ENCODE measurements at places on chromosomes 1 and 21.

GRCh38 chr1:111594306-111594693 is 25.3 kb upstream of the RAP1A start:
- no peak for DNase-seq

- DNase-seq = no peak
Measured at GRCh38 chr1:203531063-203531462, 37.1 kb downstream of the OPTC start.

GRCh38 chr1:53949023-53949990 is 3.2 kb downstream of the LRRC42 start:
- DNase-seq = peak; percentile 78

DNA sequence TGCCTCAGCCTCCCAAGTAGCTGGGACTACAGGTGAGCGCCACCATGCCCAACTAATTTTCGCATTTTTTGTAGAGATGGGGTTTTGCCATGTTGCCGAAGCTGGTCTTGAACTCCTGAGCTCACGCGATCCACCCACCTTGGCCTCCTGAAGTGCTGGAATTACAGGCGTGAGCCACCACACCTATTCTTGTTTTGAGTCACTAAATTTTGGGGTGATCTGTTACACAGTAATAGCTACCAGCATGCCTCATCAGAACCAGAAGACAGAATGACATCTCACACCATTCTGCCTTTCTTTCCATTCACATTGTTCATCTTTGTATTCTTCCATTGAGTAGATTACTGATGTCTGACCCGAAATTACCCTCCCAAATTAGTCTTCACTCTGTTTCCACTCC is 9.1 kb downstream of the RHBDL2 start:
- no peak for DNase-seq

DNA sequence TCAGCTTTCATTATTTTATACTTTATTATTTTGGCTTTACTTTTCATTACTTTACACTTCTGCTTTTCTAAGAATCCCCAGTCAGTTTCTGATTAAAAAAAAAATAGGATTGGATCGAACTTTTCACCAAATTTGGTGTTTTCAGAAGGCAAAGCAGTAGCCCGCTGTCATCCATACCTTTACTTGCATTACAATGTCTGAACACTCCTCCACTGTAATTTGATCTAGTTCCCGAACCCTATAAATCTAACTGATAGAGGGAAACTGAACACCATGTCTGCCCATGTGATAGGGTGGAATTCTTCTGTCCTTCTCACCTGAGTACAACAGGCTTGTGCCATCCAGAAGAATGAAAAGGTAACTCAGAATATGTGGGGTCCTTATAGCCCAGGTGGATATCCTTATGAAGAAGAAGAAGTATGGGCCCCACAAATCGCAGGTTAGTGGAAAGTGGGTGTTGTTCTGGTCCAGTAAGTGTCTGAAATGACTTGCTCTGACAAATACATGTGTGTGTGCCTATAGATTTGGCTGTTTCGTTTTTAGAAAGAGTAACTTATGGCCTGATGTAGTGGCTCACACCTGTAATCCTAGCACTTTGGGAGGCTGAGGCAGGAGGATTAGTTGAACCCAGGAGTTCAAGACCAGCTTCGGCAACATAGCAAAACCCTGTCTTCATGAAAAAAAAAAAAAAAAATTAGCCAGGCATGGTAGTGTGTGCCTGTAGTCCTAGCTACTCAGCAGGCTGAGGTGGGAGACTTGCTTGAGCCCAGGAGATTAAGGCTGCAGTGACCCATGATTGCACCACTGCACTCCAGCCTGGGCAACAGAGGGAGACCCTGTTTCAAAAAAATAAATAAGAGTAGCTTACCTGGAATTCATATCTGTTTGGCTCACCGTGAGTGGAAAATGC is 26.6 kb upstream of the CDC14A start:
- DNase-seq = peak; percentile 45

GRCh38 chr1:7738044-7738443 is 33.1 kb upstream of the VAMP3 start:
- no peak for DNase-seq

DNA sequence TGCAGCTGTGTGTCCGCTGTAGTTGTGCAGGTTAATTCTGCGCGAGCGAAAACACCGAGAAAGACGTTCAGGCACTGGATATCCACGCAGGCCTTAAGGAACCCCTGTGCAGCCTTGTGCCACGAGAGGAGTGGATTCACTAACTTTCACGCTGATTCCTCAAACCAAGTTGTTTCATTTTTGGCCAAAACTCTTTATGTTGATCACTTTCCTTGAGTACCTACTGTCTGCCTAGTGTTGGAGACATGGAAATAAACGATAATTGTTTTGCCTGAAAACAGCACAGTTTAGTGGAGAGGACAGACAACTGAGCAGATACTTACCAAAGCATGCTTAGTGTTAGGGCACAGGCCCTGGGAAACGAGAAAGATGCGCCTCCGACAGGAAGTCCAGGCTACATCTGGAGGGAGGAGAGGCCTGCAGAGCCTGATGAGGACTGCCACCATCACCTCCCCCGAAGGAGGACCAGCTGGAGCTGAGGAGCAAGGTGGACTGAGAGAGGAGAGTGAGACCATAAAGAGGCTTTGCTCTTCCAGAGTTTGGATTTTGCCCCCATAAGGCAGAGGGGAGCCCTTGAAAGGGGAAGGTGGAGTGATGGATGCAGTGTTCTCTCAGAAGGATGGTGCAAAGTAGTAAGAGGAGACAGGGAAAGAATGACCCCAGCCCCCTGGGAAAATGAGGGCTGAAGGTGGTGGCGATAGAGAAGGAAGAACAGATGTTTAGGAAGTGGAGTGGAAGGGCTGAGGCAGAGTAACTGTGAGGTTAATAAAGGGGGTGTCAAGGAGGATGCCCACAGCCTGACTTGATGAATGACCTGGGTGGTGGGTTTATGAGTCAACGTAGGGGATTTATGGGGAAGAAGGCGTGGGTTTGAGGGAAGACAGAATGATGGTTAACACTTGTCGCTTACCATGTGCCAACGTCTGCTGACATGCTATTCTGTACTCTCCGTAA is 956 bp upstream of the SCAF4 start:
- peak; percentile 36 for DNase-seq

DNA sequence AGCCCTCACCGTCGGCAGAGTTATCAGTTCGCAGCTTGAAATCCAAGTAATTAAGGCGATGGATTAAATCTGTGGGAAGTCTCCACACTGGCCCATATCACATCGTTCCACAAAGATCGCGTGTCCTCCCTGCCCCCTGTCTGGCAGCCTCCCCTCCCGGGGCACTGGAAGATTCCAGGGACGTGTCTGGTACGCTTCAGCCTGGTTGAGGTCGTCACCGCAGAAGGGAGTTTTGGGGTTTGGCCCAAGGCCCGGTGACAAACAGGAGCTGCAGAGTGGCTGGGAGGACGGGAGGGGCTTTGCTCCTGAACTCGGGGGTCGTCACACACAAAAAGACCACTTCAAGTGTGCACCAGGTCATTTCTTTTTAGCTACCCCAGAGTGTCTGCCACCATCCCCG is 51.1 kb downstream of the PRDM16 start:
- DNase-seq = no peak

DNA sequence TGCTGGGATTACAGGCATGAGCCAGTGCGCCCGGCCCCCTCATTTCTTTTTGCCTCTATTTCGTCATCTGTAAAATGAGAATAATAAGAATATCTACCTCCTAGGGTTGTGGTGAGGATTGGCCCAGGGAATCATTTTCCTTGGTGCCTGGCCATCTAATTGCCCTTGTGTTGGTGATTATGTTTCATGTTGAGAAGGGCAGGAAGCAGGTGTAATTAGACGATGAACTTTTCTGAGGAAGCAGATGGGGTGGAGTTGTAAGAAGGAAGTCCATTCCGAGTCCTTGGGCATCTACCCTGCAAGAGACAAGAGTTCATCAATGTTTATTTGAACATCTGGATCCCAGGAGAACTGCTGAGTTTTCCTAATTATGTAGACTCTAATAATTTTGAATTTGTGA is 38.7 kb upstream of the NEK2 start:
- no peak for DNase-seq

GRCh38 chr1:56958526-56958925 is 7.3 kb downstream of the C8B start:
- DNase-seq = no peak

DNA sequence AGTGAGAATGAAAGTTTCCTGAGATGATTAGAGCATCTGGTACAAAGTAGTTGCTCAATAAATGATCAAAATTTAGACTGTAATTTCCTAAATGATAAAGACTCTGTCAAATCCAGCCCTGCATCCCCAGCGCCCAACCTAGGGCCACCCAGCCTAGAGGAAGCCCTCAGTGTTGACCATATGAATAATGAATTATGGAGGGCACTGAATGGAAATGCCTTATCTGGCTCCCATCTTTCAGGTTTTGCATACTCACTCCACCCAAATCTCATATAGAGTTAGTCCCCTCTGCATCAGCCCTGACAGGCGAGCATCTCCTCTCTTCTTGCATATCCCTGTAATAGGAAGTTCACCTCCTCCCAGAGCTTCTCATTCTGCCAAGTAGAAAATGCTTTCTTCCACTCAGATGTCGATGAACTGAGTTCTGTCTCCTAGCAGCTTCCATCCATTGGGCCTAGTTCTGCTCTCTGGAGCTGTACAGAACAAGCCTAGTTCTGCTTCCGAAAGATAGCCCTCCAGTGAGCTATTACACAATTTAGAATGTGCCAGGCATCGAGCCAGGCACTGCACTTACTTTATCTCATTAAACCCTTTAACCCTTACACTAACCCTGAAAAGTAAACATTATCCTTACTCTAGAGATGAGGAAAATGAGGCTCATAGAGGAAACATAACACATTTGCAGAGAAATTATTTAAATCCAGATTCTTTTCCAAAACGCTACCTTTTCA is 20.9 kb downstream of the COA7 start:
- DNase-seq = no peak

DNA sequence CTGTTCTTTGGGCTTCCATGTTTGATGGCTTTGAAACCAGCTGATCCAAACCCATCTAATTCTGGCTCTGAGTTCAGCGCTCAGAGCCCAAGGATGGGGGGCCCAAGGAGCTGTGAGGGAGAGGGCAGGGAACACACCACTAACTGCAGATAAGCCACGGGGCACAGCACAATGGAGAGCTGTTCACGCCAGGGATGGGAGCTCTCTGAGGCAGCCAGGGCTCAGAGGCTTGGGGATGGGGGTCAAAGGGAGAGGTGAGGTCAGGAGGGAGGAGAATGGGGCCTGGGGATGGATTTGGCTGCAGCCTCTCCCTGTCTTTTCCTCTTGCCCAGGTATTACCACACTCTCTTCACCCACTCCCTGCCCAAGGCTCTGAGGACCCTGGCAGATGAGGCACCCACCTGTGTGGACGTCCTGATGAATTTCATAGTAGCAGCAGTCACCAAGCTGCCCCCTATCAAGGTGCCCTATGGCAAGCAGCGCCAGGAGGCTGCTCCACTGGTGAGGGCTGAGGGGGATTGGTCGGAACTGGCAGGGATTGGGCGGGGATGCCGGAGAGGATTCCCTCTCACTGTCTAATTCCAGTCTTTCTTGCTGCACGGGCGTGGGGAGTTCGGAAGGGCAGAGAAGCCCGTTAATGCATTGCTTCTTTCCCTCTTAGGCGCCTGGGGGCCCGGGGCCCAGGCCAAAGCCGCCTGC is 11.3 kb downstream of the SLC30A2 start:
- no peak for DNase-seq

- DNase-seq = no peak
Measured at GRCh38 chr1:227998374-227999055, 8.3 kb upstream of the WNT3A start.

GRCh38 chr1:108600504-108600903 is 40.6 kb downstream of the EEIG2 start:
- DNase-seq = no peak

DNA sequence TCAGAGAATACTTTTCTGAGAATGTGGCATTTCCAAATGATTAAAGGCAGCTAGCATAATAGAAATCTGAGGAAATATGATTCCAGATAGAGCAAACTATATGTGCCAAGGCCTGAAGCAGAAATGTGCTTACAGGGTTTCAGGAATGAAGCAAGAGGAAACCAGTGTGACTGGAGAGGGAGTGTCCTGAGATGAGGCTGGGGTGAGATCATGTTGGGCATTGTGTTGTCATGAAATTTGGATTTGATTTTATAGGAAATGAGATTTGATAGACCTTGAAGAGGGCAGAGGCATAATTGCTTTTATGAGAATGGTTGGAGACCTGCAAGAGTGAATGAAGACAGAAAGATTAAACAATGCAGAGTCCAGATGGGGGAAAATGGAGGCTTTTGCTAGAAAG is 338.1 kb upstream of the SNX7 start:
- no peak for DNase-seq

DNA sequence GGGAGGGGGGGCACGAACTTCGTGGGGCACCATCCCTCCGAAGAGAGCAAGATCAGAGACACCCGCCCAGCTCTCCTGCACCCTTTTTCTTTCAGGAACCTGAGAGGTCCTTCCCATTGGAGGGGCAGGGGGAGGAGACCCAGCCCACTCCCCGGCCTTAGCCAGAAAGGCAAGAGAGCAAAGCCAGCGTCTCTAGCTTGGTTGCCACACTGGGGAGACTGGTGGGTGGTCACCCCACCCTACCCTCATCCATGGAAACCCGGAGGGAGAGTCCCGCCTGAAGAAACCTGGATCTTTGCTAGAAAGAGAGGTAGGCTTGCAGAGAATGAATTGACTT is 246 bp downstream of the ATP2B4 start:
- peak; percentile 83 for DNase-seq

DNA sequence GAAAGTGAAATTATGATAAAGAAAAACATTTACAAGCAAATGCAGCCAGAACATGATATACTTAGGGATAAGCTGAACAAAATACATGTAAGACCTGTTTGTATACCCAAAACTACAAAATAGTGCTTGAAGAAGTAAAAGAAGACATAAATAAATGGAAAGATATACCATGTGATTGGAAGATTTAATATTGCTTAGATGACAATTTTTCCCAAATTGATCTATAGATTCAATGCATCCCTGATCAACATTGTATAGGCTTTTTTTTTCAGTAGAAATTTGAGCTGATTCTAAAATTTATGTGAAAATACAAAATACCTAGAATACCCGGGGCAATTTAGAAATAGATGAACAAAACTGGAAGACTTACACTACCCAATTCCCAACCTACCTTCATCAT is 76.4 kb downstream of the GABPA start:
- DNase-seq = no peak

GRCh38 chr1:203039609-203040512 is 13.6 kb downstream of the PPFIA4 start:
- DNase-seq = peak; percentile 88
